Adrenal gland (tissue), 19 donors: ENCODE measurements at places on chromosomes 6 and 20. TPM values are rescaled to one million over a fixed set of nuclear protein-coding genes. Genes with fewer than 3 reads are reported as not detected.
A peak's percentile ranks its signal among the peaks of the same experiment; 100 is the strongest.

Gene MRS2
- total RNA-seq = 23.4 TPM

Gene ETV7
- 6.0 TPM for total RNA-seq

Gene CGA
- total RNA-seq = not detected

Gene EPB41L1
- 105 TPM for total RNA-seq

Gene SGK2
- total RNA-seq = 0.79 TPM

Gene MTFR2
- 0.65 TPM for total RNA-seq

Gene HCRTR2
- total RNA-seq = 4.8 TPM

Gene COL20A1
- not detected for total RNA-seq

GRCh38 chr20:856361-856775 is 22.9 kb downstream of the FAM110A start:
- H3K27ac ChIP-seq = no peak overlapping the region
- no peaks in the 10 kb centered on the region for H3K36me3 ChIP-seq
- no peaks in the 10 kb centered on the region for H3K4me1 ChIP-seq
- DNase-seq = no peak
- no peak overlapping the region for H3K4me3 ChIP-seq

DNA sequence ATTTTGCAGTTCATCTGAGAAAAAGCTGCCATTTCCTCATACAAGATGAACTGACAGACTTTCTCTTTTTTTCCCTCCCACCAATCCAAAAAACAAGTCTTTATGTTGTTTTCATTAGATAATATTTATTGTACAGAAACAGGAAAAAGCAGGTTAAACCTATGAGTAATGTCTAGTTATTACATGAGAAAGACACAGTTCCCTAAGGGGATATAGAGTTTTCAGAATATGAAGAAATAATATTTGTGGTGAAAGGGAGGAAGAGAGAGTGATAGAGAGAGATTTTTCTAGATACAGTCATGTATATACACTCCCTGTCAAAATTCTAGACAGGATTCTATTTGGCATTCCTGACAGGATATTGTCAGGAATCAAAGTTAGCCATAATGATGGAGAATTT is 392.4 kb downstream of the BMP2 start:
- H3K36me3 ChIP-seq = no peaks in the 10 kb centered on the region
- no peak for DNase-seq
- no peaks in the 10 kb centered on the region for H3K27me3 ChIP-seq
- H3K27ac ChIP-seq = no peak overlapping the region

GRCh38 chr6:27053738-27054137 is 193.8 kb upstream of the PRSS16 start:
- H3K4me3 ChIP-seq = no peak overlapping the region
- no peak overlapping the region for H3K27ac ChIP-seq
- no peak for DNase-seq
- no peaks in the 10 kb centered on the region for H3K36me3 ChIP-seq
- H3K27me3 ChIP-seq = no peaks in the 10 kb centered on the region

GRCh38 chr6:7512320-7512719 is 29.2 kb upstream of the DSP start:
- no peaks in the 10 kb centered on the region for H3K36me3 ChIP-seq
- no peaks in the 10 kb centered on the region for H3K4me1 ChIP-seq
- no peaks in the 10 kb centered on the region for H3K27me3 ChIP-seq

DNA sequence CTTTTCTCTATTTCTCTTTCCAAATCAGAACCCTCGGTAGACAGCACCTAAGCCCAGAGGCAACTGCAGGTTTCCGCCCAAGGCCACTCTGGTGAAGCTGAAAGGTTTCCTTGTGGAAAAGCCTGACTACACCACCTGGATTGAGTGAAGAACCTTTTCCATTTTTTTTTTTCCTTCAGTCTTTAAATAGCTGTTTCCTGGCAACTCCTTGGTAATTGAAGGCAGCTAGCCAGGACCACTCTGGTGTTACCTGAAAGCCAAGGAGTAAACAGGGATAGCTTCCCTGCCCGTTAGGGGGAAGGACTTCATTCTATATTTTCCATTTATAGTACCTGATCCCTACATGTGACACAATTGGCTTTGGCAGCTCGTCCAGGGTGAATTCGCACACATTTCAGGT is 1238.4 kb downstream of the GRIK2 start:
- no peak overlapping the region for H3K27ac ChIP-seq
- no peaks in the 10 kb centered on the region for H3K36me3 ChIP-seq
- no peaks in the 10 kb centered on the region for H3K4me1 ChIP-seq
- DNase-seq = no peak
- no peak overlapping the region for H3K4me3 ChIP-seq

- no peaks in the 10 kb centered on the region for H3K36me3 ChIP-seq
- H3K4me3 ChIP-seq = no peak overlapping the region
- H3K27ac ChIP-seq = no peak overlapping the region
- no peaks in the 10 kb centered on the region for H3K27me3 ChIP-seq
These were observed 6.5 kb upstream of the RREB1 start for GRCh38 chr6:7101290-7101689.

DNA sequence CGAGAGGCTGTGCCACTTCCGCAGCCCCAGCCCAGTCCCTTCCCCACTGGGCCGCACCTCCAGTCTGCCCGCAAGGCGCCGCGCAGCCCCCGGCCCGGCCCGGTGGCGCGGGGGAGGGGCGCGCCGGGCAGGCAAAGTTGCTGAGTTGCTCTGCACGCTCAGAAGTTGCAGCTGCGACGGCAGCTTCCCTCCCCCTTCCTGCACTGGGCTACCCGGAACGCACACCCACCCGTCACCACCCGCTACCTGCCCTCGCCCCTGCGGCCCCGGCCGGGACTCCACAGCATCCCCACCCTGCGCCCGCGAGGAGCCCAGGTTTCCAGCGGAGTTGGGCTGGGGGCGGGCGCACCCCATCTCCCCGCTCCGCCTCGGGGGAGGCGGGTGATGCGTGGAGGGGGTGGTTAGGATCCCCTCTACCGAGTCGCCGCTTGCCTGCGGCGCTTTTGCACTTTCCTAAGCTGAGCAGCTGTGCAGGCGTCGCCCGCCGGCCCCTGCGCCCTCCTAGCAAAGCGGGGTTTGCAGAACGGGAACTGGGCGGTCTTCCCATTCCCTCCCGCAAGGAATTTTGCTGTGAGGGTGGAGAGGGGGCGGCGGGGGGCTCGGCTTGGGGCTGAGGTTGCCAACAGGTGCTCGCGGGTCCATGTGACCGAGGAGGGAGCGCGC is 55.9 kb upstream of the RREB1 start:
- peak overlapping the region; percentile 79 for H3K27ac ChIP-seq
- peaks cover 24% of the 10 kb centered on the region for H3K4me1 ChIP-seq
- no peaks in the 10 kb centered on the region for H3K36me3 ChIP-seq
- DNase-seq = peak; percentile 72
- no peaks in the 10 kb centered on the region for H3K27me3 ChIP-seq

- DNase-seq = peak; percentile 50
- H3K27ac ChIP-seq = peak overlapping the region; percentile 79
- H3K4me1 ChIP-seq = peaks cover 32% of the 10 kb centered on the region
- H3K4me3 ChIP-seq = peak overlapping the region; percentile 85
These were observed 416 bp upstream of the POLR1H start for GRCh38 chr6:30060606-30061091.

DNA sequence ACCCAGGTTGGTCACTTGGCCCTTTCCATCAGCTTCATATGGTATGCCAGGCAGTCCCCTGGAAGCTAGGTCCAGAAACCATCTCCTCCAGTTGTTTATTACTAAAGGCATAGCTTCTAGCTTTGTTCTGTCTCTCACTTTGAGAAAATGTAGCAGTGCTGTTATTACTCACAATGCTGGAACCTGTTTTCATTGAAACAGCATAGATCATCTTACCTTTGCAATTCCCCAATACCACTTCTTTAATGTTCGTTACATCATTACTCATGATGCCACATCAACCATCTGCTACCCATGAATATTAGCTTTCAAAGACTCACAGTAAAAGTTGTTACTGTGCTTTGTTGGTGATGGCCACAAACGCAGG is 88.3 kb downstream of the ADAT2 start:
- DNase-seq = no peak
- H3K4me1 ChIP-seq = no peaks in the 10 kb centered on the region
- no peaks in the 10 kb centered on the region for H3K36me3 ChIP-seq
- H3K4me3 ChIP-seq = no peak overlapping the region

DNA sequence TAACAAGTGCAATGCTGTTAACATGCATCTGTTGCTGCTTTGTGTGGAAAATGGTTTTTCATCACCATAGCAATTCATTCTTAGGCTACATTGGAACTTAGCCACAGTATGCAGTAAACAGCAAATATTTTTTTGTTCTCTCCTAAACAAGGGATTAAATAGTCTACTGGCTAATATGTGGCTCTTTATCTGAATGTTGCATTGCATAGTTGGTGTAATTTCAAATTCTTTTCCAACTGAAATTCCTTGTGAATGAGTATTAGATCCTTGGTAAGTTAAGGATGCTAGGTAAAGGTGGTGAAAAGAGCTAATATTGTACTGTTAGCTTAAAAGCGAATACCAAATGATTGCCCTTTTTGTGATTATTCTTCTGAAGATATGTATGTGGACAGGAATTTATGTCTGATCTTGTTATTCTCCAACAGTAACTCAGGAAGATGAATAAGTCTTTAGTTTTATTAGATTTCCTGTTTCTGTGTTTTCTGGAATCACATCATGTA is 958 bp downstream of the MLIP start:
- no peak overlapping the region for H3K27ac ChIP-seq
- peaks cover 8% of the 10 kb centered on the region for H3K4me1 ChIP-seq
- no peaks in the 10 kb centered on the region for H3K27me3 ChIP-seq
- H3K4me3 ChIP-seq = no peak overlapping the region

DNA sequence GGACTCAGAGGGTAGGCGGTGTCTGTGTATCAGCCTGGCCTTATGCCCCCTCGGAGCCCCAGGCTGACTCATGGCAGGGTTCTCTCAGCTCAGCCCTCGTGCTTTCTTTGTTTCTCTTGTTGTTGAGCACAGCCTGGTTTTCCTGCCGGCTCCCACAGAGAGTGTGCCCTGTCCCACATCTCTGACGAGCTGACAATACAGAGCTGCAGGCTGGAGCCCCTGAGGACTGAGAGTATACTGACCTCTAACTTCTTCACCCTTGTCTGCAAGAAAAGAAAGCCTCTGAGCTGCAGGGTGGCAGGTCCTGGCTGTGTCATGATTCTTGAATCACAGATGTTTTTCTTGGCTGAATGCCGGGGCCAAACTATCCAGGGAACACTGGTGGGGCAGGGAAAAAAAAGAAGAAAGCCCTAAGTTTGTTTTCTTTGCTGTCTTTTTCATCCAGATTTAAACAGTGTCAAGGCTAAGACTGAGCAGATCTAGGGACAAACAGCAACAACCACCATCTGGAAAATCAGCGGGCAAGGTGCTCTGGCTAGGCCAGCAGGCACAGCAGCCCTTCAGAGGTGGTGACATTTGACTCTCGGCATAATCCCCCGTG is 63.3 kb upstream of the ZNF133 start:
- H3K4me1 ChIP-seq = peaks cover 17% of the 10 kb centered on the region
- no peaks in the 10 kb centered on the region for H3K27me3 ChIP-seq
- H3K36me3 ChIP-seq = no peaks in the 10 kb centered on the region
- no peak overlapping the region for H3K4me3 ChIP-seq
- peak overlapping the region; percentile 78 for H3K27ac ChIP-seq
- DNase-seq = peak; percentile 75

- H3K27ac ChIP-seq = peak overlapping the region; percentile 68
- no peaks in the 10 kb centered on the region for H3K27me3 ChIP-seq
- no peak for DNase-seq
These were observed 50.0 kb upstream of the DST start for GRCh38 chr6:56692523-56693245.

DNA sequence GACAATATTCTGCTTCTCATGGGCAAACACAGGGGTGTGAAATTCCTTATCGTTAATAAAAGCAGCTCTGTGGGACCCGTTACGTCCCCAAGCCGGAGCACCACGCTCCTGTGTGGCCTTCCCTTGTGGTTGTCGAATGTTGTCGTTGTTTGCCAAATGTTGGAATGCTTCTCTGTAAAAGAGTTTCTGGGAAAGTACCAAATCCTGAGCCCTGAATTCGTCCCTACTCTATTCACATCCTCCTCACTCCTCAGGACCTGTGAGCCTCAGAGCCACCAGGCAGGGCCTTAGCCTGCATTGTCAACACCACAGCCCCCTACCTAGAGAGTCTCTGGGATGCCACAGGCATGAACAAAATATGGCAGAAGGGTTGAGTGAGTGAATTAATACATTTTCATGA is 64.0 kb downstream of the THBS2 start:
- H3K27me3 ChIP-seq = no peaks in the 10 kb centered on the region
- H3K4me1 ChIP-seq = no peaks in the 10 kb centered on the region
- no peaks in the 10 kb centered on the region for H3K36me3 ChIP-seq
- no peak for DNase-seq

DNA sequence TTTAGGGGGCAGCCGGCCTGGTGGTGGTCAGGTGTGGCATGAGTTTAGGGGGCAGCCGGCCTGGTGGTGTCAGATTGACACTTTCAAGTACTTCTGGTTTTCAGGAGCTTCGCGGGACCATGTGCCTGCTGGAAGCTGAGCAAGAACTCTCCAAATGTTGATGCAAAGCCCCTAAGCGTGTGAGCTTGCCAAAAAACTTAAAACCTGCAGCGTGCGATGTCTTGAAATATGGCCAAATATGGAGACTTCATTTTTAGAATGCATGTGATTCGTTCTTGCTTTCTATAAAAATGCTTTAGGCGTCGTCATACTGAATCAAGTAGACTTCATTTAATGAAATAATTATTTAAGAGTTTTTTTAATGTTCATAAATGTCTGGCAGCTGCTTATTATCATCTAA is 149.4 kb downstream of the SMOC2 start:
- H3K27ac ChIP-seq = no peak overlapping the region
- H3K4me3 ChIP-seq = no peak overlapping the region
- no peaks in the 10 kb centered on the region for H3K4me1 ChIP-seq
- no peaks in the 10 kb centered on the region for H3K27me3 ChIP-seq
- H3K36me3 ChIP-seq = no peaks in the 10 kb centered on the region
- no peak for DNase-seq

GRCh38 chr20:59448196-59448595 is 147.8 kb downstream of the EDN3 start:
- no peak for DNase-seq
- H3K36me3 ChIP-seq = no peaks in the 10 kb centered on the region
- H3K27me3 ChIP-seq = peaks cover 5% of the 10 kb centered on the region

- no peak for DNase-seq
- H3K36me3 ChIP-seq = no peaks in the 10 kb centered on the region
- no peak overlapping the region for H3K4me3 ChIP-seq
- H3K27me3 ChIP-seq = no peaks in the 10 kb centered on the region
These were observed 135.8 kb upstream of the PRSS16 start for GRCh38 chr6:27111743-27112142.

DNA sequence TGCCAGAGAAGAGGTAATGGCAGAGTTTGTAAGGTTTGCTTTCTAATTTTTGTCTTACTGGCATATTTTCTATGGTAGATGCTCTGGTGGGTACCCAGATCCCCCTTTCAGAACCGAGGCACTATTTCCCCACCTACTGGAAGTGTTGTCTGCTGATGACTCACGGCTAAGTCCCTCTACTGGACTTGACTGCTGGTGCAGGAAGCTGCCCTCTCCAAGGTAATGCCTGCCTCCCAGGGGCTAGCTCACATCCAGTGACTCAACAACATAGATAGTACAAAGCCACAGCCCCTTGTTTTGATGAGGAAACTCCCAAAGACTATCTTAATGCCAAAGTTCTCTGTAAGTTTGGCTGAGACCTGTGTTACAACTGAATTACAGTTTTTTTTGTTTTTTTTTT is 285.4 kb upstream of the FLRT3 start:
- H3K4me3 ChIP-seq = no peak overlapping the region
- H3K4me1 ChIP-seq = no peaks in the 10 kb centered on the region
- no peaks in the 10 kb centered on the region for H3K36me3 ChIP-seq
- no peak overlapping the region for H3K27ac ChIP-seq
